B cell (primary cell): ENCODE measurements at places on chromosomes 4 and X. TPM values are rescaled to one million over a fixed set of nuclear protein-coding genes. Genes with fewer than 3 reads are reported as not detected.

PCDH18 gene
- total RNA-seq: not detected in 2 replicates

LSM6 gene
- 42.1 and 42.7 TPM in 2 replicates for total RNA-seq

ERCC6L gene
- 0.34 and 0.36 TPM in 2 replicates for total RNA-seq

GLOD5 gene
- total RNA-seq: not detected in 2 replicates

RNF128 gene
- total RNA-seq: not detected in 2 replicates

SLC34A2 gene
- not detected in 2 replicates for total RNA-seq

PABPC1L2B gene
- total RNA-seq: not detected in 2 replicates

- H3K4me1 ChIP-seq: no peaks in the 10 kb centered on the region
- H3K36me3 ChIP-seq: no peaks in the 10 kb centered on the region
- no peak for DNase-seq
- H3K27ac ChIP-seq: no peak overlapping the region
- H3K27me3 ChIP-seq: no peaks in the 10 kb centered on the region
These were observed 36.7 kb upstream of the H2AZ1 start for GRCh38 chr4:99986792-99987191.

DNA sequence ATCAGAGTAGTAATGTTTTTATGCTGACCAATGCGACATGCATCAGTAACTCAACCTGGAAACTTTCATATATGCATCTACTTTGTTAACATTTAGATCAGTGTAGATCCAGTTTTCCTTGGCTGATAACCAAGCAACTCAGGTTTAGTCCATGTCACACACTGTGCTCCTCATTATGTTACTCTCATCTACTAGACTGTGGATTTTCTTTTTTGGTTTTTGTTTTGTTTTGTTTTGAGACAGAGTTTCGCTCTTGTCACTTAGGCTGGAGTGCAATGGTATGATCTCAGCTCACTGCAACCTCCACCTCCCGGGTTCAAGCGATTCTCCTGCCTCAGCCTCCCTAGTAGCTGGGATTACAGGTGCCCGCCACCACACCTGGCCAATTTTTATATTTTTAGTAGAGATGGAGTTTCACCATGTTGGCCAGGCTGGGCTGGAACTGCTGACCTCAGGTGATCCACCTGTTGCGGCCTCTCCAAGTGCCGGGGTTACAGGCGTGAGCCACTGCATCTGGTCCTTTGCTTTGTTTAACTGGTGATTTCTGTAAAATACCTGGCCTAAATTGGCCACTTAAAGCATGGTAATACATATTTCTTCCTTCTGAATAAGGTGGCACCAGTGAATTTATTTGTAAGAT is 48.6 kb downstream of the SMARCAD1 start:
- no peak for DNase-seq
- H3K27ac ChIP-seq: no peak overlapping the region

DNA sequence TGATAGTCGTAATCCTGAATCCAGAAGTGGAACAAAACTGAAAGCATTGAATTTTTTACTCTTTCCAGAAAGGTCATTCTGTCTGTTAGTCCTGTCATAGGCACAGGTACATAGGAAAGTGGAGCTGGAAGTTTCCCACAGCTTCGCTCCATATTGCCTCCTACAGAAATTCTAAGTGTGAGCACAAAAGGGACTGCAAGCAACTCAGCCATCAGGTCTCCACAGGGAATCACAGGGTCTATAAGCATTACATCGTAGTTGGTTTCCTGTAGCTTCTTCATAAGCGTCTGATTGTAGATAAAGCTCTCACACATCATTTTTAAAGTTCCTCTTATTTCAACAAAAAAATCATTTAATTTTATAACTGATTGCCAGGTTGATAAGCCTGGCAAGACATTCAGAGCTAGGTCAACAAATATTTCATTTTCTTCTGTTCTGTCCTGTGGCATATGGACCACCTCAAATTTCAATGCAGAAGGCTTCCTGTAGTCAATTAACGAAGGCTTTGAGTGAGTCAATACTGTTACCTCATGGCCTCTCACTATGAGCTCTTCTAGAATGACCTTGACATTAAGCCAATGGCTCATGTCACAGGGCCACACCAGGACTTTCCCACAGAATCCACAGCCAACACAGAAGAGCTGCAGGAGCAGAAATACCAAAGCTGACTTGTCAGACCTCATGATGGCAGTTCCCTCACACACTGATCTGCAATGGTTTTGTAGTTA is at the start of gene UGT2A3:
Gene UGT2A3 (minus strand): TSS at position 727 of the 728 bp plus-strand sequence. CDS start 44 bp downstream, at position 683.
- H3K27me3 ChIP-seq: no peaks in the 10 kb centered on the region
- no peak for DNase-seq
- no peak within 1 kb of the TSS for H3K4me3 ChIP-seq
- H3K4me1 ChIP-seq: no peaks in the 10 kb centered on the region
- H3K27ac ChIP-seq: no peak within 1 kb of the TSS
- H3K36me3 ChIP-seq: no peaks in the 10 kb centered on the region

DNA sequence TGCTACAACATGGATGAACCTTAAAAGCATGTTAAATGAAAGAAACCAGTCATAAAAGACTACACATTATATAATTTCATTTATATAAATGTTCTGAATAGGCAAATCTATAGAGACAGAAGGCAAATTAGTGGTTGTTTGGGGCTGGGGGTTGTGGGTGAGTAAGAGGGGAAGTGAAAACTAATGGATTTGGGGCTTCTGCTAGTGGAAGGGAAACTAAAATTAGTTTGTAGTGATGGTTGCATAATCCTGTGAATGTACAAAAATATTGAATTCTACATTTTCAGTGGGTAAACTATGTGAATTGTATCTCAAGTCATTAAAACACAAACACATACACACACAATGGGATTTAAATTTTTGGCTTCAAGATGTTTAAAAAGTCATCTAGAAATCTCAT is 25.4 kb upstream of the LIMCH1 start:
- H3K4me3 ChIP-seq: no peak overlapping the region
- no peaks in the 10 kb centered on the region for H3K4me1 ChIP-seq
- DNase-seq: no peak
- H3K36me3 ChIP-seq: no peaks in the 10 kb centered on the region
- no peaks in the 10 kb centered on the region for H3K27me3 ChIP-seq

DNA sequence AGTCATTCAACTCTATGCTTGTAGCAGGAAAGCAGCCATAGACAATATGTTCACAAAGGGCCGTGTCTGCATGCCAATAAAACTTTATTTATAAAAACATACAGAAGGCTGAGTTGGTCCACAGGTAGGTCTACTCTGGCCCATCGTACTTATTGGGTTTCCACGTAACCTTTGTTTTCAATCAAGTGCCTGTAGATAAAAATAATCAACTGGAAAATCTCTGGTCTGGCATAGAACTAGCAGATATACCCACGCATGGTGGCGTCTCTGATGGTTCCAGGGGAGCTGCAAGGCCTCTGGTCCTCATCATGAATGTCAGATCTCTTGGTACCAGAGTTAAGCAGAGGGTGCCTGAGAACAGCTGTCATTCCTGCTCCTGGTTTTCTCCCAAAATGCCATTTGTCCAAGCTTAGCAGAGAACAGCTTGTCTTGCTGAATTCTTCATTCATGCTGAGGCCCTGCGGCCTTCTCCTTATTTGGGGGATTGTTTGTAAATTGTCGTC is 31.4 kb upstream of the JAKMIP1 start:
- H3K27ac ChIP-seq: no peak overlapping the region
- no peaks in the 10 kb centered on the region for H3K27me3 ChIP-seq
- no peaks in the 10 kb centered on the region for H3K4me1 ChIP-seq
- no peaks in the 10 kb centered on the region for H3K36me3 ChIP-seq

DNA sequence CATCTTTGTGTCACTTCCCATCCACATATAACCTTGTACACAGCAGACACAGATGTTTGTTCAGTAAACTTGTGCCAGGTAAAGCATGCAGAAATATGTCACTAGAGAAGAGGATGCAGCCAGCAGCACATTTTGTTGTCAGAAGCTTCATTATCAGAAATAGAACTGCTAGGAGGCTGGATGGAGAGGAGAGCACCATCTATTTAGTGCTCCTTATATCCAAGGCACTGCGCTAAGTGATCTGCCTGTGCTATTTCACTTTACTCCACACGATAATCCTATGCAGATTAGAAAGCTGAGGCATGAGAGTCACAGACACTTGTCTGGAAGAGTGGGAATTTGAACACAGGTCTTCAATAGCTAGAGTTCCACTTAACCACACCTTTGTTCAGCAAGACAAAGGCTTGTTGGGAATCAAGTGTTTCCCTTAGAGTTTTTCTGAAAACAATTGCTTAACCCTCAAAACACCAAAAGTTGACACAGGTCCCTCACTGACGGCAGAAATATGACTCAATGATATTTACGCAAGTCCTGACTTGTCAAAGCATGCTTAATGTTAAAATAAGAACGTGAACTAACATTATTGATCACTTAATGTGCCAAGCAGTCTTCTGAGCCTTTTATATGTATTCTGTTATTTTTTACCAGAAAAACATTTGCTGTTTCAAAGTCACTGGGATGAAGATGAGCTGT is 1.2 kb upstream of the QDPR start:
- H3K27me3 ChIP-seq: no peaks in the 10 kb centered on the region
- H3K36me3 ChIP-seq: no peaks in the 10 kb centered on the region
- no peak for DNase-seq
- H3K4me3 ChIP-seq: no peak overlapping the region
- H3K4me1 ChIP-seq: peaks cover 16% of the 10 kb centered on the region

- H3K36me3 ChIP-seq: no peaks in the 10 kb centered on the region
- H3K4me1 ChIP-seq: no peaks in the 10 kb centered on the region
- H3K4me3 ChIP-seq: no peak overlapping the region
- no peak for DNase-seq
- no peak overlapping the region for H3K27ac ChIP-seq
- H3K27me3 ChIP-seq: no peaks in the 10 kb centered on the region
These were observed 119.5 kb downstream of the RAB28 start for GRCh38 chr4:13364653-13365052.

- no peaks in the 10 kb centered on the region for H3K4me1 ChIP-seq
- no peak for DNase-seq
- no peak within 1 kb of the TSS for H3K4me3 ChIP-seq
- no peak within 1 kb of the TSS for H3K27ac ChIP-seq
- H3K36me3 ChIP-seq: no peaks in the 10 kb centered on the region
These were observed at the start of gene PCDH18 for GRCh38 chr4:137531986-137532868. TSS of gene PCDH18 (minus strand) at chr4:137532494. CDS start at chr4:137532088, 406 bp downstream.

GRCh38 chrX:153626025-153626633 is 20.9 kb upstream of the DUSP9 start:
- no peaks in the 10 kb centered on the region for H3K36me3 ChIP-seq
- no peaks in the 10 kb centered on the region for H3K4me1 ChIP-seq
- no peak overlapping the region for H3K4me3 ChIP-seq
- H3K27me3 ChIP-seq: no peaks in the 10 kb centered on the region
- H3K27ac ChIP-seq: no peak overlapping the region

DNA sequence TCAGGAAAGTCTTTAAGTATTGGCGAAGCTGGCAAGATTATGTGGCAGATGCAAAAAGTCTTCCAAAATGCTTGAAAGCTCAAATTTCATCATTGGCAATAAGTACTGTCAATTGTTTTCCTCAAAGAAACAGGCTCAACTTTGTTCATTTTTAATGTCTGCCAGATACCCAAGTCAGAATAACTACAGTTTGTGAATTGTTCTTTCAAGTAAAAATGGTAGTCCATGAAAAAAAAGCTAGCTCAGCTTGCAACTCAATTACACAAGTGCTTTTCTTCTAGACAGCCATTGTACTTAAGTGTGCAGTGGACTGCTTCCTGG is 70.5 kb downstream of the AFF1 start:
- peak overlapping the region; percentile 84 for H3K4me3 ChIP-seq
- DNase-seq: no peak
- H3K27ac ChIP-seq: peak overlapping the region; percentile 92
- H3K27me3 ChIP-seq: no peaks in the 10 kb centered on the region

DNA sequence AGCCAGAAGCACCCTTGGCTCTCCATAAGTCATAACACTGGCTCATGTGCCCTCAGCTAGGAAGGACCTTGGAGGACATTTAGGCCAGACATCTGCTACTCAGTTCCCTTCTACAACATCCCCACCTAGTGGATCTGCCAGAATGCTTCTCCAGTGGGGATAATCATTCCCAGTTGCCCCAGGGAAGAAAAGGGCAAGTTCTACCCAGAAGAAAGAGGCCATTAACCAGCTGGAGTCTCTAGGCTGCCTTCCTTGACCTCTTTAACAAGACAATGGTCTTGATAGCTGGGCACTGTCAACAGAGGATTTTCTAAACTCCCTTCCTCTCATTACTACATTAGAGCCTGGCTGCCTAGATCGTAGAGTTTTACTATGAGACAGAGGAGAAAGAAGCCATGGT is 42.0 kb downstream of the LGI2 start:
- H3K4me3 ChIP-seq: no peak overlapping the region
- H3K36me3 ChIP-seq: no peaks in the 10 kb centered on the region
- no peaks in the 10 kb centered on the region for H3K4me1 ChIP-seq

DNA sequence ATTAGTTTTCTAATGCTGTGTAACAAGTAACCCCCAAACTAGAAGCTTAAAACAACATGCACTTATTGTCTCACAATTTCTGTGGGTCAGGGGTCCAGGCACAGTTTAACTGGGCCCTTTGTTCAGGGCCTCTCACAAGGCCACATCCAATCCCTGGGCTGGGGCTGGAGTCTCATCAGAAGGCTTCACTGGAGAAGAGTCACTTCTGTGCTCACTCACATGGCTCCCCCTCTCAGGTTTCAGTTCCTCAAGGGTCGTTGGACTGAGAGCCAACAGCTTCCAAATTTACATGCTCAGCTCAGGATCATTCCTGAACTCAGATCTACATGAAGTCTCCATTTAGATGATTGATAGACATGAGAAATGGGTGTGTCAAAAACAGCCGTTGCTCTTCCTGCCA is 77.1 kb downstream of the EVC start:
- H3K27ac ChIP-seq: no peak overlapping the region
- H3K36me3 ChIP-seq: no peaks in the 10 kb centered on the region
- H3K4me1 ChIP-seq: no peaks in the 10 kb centered on the region
- H3K27me3 ChIP-seq: no peaks in the 10 kb centered on the region
- H3K4me3 ChIP-seq: no peak overlapping the region
- no peak for DNase-seq

DNA sequence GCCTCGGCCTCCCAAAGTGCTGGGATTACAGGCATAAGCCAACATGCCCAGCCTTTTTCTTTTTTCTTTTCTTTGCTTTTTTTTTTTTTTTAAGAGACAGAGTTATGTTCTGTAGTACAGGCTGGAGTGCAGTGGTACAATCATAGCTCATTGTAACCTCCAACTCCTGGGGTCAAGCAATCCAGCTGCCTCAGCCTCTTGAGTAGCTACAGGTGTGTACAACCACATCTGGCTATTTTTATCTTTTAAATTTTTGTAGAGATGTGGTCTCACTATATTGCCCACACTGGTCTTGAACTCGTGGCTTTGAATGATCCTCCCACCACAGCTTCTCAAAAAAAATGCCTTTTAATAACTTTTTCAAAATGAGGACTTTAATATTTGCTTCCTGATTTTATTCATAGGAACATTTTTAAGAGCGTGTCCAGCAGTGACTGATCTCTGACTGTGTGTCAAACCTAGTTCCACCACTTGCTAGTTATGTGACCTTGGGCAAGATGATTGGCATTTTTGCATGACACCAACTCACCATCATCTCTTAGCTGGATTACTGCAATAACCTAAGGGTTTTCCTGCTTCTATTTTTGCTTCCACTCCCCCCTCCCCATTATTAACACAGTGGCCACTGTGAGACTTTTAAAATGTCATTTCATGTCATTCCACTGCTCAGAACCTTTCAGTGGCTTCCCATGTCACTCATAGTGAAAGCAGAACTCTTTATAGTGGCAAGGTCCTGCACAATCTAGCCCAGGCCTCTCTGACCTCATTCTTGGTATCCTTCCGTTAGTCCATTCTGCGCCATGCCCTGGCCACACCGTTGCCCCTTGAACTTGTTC is 4.5 kb upstream of the TNIP3 start:
- no peak overlapping the region for H3K4me3 ChIP-seq
- no peaks in the 10 kb centered on the region for H3K36me3 ChIP-seq
- no peak overlapping the region for H3K27ac ChIP-seq
- H3K4me1 ChIP-seq: no peaks in the 10 kb centered on the region

- peaks cover 2% of the 10 kb centered on the region for H3K4me1 ChIP-seq
- H3K27me3 ChIP-seq: peaks cover 2% of the 10 kb centered on the region
- H3K36me3 ChIP-seq: no peaks in the 10 kb centered on the region
- H3K27ac ChIP-seq: no peak overlapping the region
These were observed 13.2 kb upstream of the SH3TC1 start for GRCh38 chr4:8185930-8186329.
